Myometrial cell (primary cell): ENCODE measurements at places on chromosomes 7 and 10. TPM values are rescaled to one million over a fixed set of nuclear protein-coding genes. Genes with fewer than 3 reads are reported as not detected.

Gene PNLIPRP2
- total RNA-seq: not detected in 2 replicates

Gene PARG
- total RNA-seq: 12.7 and 17.0 TPM in 2 replicates

Gene FXYD4
- not detected in 2 replicates for total RNA-seq

Gene CALML3
- not detected in 2 replicates for total RNA-seq

Gene GHRHR
- not detected in 2 replicates for total RNA-seq

Gene NRG3
- total RNA-seq: not detected in 2 replicates

Gene GPR26
- total RNA-seq: not detected in 2 replicates

Gene MMP21
- total RNA-seq: not detected in 2 replicates

Gene MKX
- total RNA-seq: 6.7 and 7.5 TPM in 2 replicates

Gene IGF2BP3
- 8.6 and 20.2 TPM in 2 replicates for total RNA-seq

Gene DMBT1
- not detected in 2 replicates for total RNA-seq

Gene PRLHR
- not detected in 2 replicates for total RNA-seq
